Stimulated activated CD8-positive, alpha-beta memory T cell treated with anti-CD3 and anti-CD28 coated beads, Interleukin-15, amount 100 ng/mL, for 1 hour (primary cell): ENCODE measurements at places on chromosomes 2 and 18.

DNA sequence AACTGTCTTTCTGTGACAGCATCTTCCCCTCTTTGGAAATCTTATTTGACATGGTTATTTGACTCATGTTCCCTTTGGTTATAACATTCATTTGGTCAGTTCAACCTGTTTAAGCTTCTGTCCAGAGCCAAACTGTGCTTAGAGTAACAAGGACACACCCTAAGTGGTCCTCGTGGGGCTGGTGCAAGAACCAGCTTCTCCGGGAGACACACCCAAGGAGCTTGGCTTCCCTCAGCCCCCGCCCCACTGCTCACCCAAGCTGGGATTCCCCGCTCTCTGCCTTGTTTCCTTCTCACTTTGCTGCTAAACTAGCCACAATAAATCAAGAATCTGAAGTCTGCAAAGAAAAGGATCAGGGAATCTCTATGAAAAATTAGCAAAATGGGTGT is 1.4 kb downstream of the SCYGR3 start:
- no peak for DNase-seq

DNA sequence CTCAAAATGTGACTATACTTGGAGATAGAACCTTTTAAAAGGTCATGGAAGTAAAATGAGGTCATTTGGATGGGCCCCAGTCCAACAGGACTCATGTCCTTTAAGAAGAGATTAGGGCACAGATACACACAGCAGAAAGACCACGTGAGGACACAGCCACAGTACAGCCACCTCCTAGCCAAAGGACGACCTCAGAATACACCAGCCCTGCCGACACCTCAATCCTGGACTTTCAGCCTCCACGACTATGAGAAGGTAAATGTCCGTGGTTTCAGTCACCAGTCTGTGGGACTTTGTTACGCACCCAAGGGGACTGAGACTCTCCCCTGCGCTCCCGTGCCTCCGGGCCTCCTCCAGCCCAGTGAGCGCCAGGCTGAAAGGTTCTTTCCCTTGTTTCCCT is 30.2 kb upstream of the HPCAL1 start:
- no peak for DNase-seq

DNA sequence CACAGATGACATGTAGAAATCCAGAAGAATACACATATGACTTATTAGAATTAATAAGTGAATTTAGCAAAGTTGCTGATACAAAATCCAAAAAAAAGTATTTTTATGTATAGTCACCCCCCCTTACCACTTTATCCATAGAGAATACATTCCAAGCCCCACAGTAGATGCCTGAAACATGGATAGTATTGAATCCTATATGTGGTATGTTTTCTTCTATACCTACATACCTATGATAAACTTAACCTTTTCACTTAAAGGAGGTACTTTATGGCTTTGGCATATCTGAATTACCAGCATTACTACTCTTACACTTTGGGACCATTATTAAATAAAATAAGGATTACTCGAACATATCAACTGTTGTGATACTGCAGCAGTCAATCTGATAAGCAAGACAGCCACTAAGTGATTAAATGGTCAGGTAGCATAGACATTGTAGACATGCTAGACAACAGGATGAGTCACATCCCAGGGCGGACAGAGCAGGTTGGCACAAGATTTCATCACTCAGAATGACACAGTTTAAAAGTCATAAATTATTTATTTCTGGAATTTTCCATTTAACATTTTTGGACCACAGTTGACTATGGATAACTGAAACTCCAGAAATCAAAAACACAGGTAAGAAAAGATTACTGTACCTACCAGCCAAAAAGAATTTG is 208.2 kb upstream of the CHAC2 start:
- DNase-seq, result no peak

DNA sequence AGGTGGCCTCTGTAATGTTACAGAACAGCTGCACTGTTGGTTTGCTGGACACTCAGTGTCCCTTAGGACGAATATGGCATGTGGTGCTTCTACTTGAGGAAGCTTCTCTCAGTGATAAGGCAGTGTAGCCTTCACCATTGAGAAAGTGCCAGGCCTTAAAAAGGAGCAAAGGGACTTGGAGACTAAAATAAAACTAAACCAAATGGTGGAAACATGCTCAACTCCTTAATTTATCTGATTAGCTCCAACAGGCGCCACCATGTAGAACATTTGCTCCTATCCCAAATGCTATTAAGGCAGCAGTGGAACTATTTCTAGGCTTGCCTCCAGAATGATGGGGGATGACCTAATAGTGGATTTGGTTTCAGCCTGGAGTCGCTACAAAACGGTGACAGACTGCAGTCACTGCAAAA is 77.5 kb upstream of the MYL1 start:
- no peak for DNase-seq

- no peak for DNase-seq
Observed at GRCh38 chr2:36246320-36246990, 109.1 kb upstream of the CRIM1 start.

- no peak for DNase-seq
Observed at GRCh38 chr2:71647356-71647755, 194.0 kb downstream of the DYSF start.
